Mucosa of descending colon (tissue), 3 donors: ENCODE measurements at places on chromosomes 1 and 21.

DNA sequence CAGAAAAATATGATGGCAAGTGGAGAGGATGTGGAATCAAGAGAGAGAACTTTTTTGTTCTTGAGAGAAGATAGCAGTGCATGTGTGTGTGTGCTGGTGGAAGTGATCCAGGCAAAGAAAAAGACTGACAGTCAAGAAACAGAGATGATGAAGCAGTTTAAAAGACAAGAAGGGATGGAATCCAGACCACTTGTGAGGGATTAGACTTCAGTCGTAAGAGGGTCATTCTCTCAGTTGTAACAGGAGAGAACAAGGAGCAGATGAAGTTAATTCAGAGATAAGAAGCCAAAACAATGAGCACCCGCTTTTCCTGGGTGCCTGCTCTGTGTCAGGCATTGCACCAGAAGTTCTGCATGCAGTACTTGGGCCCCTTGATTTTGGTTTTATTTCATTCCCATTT is 76.6 kb downstream of the RNF220 start:
- no peak for DNase-seq

GRCh38 chr1:116270316-116271057 is 102.6 kb upstream of the ATP1A1 start:
- DNase-seq, result no peak

DNA sequence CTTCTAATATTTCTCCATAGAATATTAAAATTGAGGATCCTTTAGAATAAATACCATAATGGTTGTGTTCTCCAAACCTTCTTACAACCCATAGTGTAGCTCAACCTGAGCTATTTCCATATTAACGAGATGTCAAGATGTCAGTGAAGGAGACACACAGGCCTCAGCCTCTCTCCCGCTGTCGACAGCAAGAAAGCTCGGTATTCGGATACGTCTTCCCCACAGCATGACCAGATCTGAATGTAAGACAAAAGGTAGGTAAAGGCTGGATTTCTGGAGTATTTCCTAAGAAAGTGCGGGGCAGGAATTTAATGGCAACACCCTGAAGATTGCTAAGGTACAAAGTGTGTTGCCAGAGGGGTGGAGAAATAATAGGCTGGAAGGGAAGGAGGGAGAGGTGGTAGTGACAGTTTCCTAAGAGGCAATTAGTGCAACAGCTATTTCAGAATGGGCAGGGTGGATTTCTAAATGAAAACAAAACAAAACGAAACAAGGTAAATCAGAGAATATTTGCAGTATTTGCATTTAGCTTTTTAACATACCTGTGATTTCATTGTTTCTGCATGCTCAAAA is 1.7 kb downstream of the ADSS2 start:
- DNase-seq, result no peak

GRCh38 chr21:41926117-41926806 is 27.6 kb downstream of the C2CD2 start:
- no peak for DNase-seq

DNA sequence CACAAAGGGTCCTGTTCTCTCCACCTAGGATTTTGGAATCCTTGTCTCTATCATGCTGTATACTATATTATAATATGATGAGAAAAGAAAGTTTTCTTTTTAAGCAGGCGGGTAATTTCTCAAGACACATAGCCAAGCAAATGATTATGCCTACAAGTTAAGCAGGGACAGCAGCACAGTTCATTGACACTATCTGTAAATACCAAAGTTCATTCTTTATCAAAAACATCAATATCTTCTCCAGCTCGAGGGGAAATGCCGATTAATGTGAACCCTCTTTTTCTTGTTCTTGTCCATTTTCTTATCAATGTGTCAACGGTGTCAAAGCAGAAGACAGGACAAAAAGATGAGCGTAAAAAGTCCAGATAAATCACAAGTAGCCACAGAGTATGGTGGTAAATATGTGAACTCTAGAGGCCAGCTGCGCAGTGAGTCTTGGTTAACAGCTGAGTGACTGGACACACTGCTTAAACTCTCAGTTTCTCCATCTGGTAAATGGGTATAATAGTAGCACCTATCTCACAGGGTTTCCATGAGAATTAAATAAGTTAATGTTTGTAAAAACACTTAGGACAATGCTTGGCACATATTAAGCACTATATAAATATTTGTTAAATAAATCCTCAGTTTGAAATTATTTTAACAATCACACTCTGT is 30.9 kb downstream of the LPAR3 start:
- DNase-seq, result no peak

DNA sequence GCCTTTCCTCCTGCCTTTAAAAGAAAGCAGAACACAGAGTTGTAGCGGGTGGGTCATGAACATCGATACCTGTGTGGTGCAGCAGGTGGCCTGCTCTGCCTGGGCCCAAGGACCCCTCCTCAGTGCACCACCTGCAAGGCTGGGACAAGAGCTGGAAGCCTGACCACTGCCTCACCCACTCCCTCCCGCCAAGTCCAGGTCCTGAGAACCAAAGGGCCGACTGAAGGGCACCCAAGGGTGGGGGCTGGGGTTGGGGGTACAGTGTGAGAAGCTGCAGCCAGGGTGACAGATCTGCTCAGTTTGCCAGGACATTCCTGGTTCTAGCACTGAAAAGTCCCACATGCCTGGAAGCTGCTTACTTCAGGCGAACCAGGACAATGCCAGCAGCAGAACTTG is 36.1 kb downstream of the NTPCR start:
- no peak for DNase-seq

- no peak for DNase-seq
Measured at GRCh38 chr1:151013518-151013917, 5.3 kb downstream of the PRUNE1 start.

DNA sequence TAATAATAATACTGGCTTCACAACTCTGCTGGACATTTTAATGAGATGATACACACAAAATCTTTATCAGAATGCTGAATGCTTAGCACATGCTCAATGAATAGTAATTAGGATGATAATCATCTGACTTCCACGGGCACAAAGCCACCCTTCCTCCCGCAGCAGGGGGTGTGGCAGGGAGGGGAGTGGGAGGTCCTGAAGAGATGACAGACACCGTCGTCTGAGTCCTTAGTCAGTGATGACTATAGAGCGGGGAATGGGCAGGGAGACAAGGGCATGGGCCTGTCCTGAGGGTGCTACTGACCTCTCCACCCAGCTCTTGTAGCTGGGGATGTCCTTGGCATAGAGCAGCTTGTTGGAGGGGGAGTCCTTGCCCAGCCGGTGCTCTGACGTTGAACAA is 117.6 kb upstream of the CD34 start:
- no peak for DNase-seq

DNA sequence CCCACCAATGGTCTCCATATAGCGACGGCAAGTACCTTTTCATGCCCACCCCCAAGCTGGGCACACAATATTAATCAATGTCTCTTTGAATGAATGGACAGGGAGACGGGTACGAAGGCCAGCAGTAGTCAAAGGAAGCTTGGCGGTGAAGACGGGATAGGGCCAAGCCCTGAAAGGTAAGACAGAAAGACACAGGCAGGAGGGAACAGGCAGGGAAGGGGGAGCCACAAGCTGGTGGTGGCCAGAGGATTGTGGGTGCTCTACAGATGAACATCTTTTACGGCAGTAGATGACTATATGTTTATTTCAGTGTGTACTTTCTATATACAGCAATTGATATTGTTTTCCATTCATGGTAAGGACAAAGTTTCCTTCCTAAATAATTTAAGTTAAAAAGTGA is 16.3 kb downstream of the CAPZB start:
- no peak for DNase-seq

DNA sequence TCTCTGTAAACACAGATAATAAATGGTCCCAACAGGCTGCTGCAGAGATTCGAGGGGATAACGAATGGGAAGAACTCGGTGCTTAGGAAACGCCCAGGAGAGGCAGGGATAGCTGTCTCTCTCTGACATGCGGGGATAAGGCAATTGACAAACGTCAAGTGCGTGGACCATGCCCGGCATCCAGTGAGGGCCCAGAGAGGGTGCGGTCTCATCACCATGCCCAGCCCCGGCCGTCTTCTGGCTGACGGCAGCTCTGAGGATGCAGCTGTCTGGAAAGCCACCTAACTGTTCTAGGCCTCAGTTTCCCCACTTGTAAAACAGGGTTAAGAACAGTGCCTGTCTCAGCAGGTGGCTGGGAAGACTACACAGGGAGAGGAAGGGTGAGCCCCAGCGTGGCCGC is 48.1 kb downstream of the ACOT7 start:
- DNase-seq, result no peak

DNA sequence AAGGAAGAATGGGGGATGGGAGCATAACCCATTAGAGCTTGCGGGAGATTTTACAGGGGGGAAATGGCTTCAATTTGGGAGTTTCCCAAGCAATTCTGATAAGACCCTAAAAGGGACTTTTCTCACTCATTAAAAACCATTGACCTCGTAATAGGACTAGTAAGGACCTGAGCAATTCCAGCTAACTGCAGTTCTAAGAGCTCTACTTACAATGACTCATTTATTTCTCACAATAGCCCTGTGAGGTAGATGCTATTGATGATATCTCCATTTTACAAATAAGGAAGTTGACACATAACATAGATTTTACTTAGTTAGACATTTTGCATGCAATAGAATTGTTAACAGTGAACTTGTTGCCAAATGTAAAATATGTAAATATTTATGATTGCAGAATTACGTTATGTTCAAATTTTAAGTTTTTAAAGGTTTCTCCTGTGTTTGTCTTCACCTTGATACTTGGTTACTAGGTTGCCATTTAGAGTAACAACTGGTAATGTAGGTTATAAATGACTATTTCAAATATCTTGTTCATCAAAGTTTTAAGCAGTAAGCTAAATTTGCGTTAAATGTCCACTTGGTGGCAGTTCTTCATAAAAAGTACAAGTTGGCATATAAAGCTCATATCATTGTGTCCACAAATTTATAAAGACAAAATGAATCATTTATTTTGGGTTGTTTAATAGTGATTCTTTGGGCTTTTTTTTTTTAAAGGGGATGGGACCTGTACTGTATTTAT is 182.0 kb downstream of the PLA2G4A start:
- no peak for DNase-seq

DNA sequence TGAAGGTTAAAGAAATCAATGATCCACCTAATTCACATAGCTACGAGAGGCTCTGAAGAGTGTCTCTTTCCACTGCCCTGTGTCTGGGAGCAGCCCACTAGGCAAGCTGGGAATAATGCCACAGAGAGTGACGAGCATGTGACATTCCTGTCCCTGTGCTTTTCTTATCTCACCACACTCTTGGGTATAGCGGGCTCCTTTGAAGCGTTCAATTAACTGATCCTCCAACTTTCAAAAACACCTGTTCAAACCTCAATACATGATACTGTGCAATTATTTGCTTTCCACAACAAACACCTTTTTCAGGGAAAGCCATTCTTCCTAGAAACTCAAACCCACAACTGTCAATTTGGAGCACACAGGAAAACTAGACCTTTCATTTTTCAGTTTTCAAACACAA is 43.4 kb downstream of the PLPP3 start:
- DNase-seq, result no peak

DNA sequence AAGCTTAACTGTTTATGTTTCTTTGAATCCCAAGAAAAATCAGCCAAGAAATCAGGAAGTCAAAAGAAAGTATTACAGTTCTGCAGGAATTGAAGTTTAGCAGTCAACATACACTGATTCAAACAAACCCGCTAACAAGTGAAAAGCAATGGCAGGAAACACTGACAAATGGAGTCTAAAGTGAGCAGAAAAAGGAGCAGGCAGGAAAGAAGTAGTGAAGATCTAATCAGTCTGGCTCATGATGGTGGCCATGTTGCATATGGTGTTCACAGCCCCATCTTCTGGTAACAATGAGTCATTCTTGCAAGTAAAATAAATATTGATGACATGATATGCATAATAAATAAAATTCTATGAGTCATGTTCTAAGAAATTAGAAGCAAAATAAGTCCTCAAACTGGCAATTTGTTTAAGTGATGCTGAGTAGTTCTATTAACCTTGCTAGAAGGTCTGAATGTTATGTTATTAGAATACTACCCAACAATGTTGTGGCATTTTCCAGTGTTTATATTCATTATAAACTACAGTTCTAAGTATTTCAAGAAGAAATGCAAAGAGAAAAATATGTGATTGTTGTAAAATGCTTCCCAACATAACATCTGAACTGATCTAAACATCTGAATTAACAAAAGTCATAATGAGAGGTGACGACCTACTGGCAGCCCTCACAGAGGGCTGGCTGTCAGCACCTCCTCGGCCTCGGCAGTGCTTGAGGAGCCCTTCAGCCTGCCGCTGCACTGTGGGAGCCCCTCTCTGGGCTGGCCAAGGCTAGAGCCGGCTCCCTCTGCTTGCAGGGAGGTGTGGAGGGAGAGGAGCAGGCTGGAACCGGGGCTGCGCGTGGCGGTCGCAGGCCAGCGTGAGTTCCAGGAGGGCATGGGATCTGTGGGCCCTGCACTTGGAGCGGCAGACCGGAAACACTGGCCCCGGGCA is 5.7 kb upstream of the ACBD6 start:
- no peak for DNase-seq

GRCh38 chr1:158149577-158150269 is 31.0 kb upstream of the CD1D start:
- DNase-seq, result peak; percentile 90

DNA sequence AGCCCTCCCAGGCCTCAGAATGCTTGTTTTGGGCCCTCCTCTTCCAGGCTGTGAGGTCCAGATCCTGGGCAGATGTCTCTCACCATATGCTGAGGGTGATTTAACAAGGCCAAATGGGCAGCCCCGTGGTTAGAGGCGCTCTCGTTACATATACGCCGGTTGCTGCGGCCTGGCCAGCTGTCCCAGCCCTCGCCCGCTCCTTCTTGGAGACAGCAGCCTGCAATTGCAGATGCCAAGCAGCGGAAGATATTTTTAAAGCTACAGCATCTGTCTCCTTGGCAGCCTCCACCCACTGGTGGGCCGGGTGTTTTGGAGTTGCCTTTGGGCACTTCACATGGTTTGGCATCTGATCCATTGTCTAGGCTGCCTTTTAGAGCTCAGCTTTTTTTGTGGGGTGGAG is 178.8 kb upstream of the NFIA start:
- DNase-seq, result no peak

- no peak for DNase-seq
Measured at GRCh38 chr1:229696385-229696784, 70.3 kb downstream of the URB2 start.

DNA sequence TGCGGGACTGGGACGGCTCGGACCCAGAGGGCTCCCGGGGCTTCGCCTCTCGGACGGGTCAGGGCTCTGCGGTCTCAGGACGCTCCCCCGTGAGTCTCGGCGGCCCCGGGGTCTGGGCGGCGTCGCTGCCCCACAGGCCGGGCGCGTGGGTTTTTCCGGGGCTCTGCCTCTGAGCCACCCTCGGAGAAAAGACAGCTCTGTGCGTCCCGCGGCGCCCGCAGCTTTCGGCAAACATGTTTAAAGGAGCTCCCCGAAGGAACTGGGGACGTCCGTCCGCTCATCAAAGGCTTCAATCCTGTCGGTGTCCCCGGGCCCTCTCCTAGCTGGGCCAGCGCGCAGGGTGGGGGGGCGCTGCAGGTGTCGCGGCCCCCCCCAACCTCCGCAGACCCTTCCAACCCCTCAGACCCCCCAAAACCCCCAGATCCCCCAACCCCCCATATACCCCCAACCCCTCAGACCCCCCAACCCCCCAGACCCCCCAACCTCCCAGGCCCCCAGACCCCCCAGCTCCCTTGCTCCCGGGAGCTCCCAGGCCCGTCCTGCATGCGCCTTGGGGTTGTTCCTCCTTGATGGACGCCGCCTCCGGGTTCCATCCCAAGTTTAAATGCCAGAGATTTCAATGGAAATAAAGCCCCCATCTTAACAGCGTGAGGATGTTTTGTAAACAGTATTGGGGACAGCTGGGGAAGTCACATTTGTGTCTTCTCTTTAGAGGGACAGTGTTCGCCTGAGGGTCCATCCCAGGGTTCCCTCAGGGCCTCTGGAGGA is 996 bp upstream of the C1orf159 start:
- DNase-seq, result no peak
